ENCODE measurements at places on chromosomes 2 and 18. TPM values are rescaled to one million over a fixed set of nuclear protein-coding genes. Genes with fewer than 3 reads are reported as not detected.

- DNase-seq: no peak
Measured at GRCh38 chr18:21004726-21005125, 106.9 kb downstream of the ROCK1 start.

- DNase-seq: no peak
Measured at GRCh38 chr2:23867449-23867848, 59.5 kb downstream of the ATAD2B start.

DNA sequence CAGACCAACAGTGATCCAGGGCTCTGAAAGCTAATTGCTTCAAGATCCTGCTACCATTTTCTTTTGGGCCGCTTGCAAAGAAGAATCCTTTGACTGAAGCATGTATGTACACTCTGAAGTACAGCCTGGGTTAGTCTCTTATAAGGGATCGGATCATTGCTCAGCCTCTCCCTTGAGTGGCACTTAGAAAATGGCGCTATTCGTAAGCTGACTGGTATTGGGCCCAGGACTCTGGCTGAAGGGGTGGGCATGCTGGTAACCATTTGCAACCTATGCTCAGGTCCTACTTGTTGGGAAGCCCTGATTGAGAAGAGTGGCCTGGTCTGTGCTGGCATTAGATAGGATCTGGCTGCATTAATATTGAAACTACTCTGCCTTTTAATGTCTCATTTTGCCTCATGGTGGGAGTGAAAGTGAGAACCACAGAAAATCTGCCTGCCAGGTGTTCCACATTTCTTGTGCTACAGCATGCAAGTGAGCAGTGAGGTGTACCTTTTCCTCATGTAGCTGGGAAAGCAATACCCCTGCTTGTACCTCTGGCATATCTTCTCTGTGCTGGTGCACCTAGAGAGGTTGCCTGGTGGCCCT is 661 bp upstream of the MGAT5 start:
- DNase-seq: no peak

DNA sequence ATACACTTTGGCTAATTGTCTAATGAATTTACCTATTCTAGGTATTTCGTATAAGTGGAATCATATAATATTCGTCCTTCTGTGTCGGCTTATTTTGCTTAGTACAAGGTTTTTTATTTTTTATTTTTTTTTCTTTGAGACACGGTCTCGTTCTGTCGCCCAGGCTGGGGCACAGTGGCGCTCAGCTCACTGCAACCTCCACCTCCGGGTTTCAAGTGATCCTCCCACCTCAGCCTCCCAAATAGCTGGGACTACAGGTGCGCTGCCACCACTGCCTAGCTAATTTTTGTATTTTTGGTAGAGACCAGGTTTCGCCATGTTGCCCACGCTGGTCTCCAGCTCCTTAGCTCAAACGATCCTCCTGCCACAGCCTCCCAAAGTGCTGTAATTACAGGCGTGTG is 38.2 kb downstream of the PCBP1 start:
- DNase-seq: no peak

DNA sequence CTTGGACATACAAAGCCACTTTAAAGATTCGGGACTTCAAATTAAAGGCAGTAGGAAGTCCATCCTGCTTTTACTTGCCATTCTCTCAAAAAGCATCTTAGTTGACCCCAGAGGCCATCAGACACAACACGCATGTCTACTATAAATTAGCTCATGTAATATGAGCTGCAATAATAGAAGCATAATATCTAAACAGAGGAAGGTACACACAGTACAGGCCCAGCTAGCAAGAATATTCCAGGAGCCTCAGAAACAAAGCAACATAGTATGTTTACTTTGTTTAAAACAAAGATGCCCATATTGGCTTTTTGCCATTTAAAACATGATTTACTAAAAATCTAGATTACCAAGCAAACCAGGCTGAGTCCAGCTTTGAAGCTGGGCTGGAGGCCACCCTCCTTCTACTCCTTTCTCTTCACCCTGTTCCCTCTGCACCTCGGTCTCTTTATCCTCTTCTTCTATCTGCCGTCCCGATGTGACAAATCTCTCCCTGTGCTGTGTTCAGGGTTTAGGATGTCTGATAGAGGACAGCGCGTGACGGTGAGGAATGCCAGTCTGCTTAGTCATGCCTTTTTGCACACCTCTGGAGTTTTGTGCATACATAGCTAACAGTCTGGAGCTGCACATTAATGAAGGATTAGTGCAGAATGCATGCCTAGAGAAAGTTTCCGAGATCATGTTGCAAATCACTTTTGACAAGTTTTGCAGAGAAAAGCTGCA is 28.2 kb downstream of the DTNA start:
- DNase-seq: no peak

GRCh38 chr2:26326514-26326913 is 19.4 kb upstream of the SELENOI start:
- DNase-seq: no peak

- no peak for DNase-seq
Measured at GRCh38 chr2:25310709-25310964, 31.1 kb downstream of the DNMT3A start.

The TBR1 gene
- not detected for total RNA-seq
